ENCODE measurements at places on chromosomes 7 and 10. TPM values are rescaled to one million over a fixed set of nuclear protein-coding genes. Genes with fewer than 3 reads are reported as not detected.

The PPP1R17 gene
- not detected for total RNA-seq

The TMEM213 gene
- not detected for total RNA-seq

The SLC13A1 gene
- not detected for total RNA-seq

The CNPY1 gene
- total RNA-seq, result not detected

The PKD1L1 gene
- total RNA-seq, result 0.03 TPM

The MMP21 gene
- not detected for total RNA-seq

The ADAM22 gene
- 0.29 TPM for total RNA-seq

The NYAP1 gene
- total RNA-seq, result 2.8 TPM

The AKR1E2 gene
- 6.6 TPM for total RNA-seq

The HTR5A gene
- total RNA-seq, result not detected

The PNLIP gene
- not detected for total RNA-seq

The IDI2 gene
- not detected for total RNA-seq

The STEAP1 gene
- total RNA-seq, result 15.9 TPM

The GLCCI1 gene
- 0.63 TPM for total RNA-seq

The SUN3 gene
- total RNA-seq, result not detected

The INMT gene
- not detected for total RNA-seq

The BMI1 gene
- total RNA-seq, result 42.1 TPM

The LBX1 gene
- not detected for total RNA-seq

The LHFPL3 gene
- total RNA-seq, result not detected
